ENCODE measurements at places on chromosomes 1 and 21.
A peak's percentile ranks its signal among the peaks of the same experiment; 100 is the strongest.

- no peak for DNase-seq
These were observed 244.0 kb downstream of the PLPP3 start for GRCh38 chr1:56335394-56335793.

GRCh38 chr1:116732726-116733125 lies 21.5 kb upstream of the CD2 start:
- DNase-seq = no peak

- peak; percentile 41 for DNase-seq
These were observed 9.0 kb downstream of the NPPA start for GRCh38 chr1:11838349-11839272.

DNA sequence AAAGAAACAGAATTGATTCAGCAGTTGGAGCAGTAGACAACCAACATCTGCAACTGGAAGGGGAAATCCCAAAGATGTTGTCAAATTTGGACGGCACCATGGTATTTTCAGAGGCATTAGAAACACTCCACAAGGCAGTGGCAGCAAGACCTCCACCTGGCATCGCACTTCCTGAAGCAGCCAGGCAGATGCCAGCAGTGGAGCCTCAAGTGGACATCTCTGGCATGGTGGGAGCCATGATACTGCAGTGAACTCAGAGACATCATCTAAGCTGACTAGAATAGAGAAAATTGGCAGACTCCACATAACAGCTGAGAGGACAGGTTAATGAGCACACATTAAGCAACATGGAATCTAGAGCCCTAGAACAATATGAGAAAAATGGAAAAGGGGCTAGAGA lies 33.9 kb upstream of the RGS8 start:
- no peak for DNase-seq

DNA sequence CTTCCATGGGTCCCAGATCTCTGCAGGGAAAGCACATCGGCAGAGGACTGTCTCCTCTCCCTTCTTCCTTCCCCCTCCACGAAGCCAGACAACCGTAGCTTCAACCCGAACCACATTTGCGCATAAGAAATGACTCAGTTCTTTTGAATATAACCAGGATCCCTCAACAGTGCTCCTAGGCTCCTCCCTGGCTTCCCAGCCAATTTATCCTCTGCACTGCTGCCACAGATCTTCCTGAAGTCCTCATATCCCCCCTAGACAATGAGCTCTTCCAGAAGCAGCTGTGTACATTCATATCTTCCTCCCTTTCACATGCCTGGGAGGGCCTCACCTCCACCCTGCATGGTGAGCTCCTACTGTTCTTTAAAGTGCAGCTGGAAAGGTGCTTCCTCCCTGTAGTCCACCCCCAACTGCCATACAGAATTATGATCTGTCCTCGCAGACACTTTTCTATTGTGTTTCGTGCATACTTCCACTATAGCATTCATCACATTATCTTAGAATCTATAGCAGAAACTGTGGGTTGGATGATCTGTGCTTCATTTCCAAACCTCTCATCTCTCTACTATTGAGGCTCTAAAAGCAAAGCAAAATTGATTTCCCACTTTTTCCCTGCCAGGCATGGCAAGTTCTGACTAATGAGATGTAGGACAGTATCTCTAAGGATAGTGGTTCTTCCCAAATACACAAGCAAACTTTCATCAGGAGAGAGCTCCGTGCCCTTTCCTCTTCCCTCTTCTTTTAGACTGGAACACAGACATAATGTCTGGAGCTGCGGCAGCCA lies 179.3 kb upstream of the HMGB4 start:
- DNase-seq = no peak

DNA sequence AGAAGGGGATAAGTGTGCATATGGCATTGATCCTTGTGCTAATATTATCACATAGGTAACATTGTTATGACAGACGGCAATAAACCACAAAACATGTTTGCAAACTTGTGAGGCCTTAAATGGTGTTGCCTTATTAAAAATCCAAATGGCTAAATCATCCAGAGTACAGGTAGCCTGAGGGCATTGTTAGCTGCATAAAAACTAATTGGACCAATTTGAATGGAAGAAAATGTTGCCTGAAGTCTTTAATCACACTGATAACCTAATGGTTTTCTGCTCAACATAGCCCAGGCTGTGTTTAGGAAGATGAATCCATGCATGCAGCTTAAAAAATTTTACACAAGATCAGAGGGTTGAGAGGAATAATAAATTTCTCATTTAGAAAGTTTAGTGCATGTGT lies 19.4 kb upstream of the LRRC53 start:
- no peak for DNase-seq

GRCh38 chr1:234963180-234963903 lies 165.3 kb downstream of the TOMM20 start:
- DNase-seq = peak; percentile 19

GRCh38 chr1:227756172-227756959 lies 21.1 kb downstream of the SNAP47 start:
- DNase-seq = no peak

- peak; percentile 20 for DNase-seq
These were observed 83.3 kb downstream of the CDC42BPA start for GRCh38 chr1:227234998-227235405.
